Progenitor cell of endocrine pancreas (in vitro differentiated cells): ENCODE measurements at places on chromosomes 13 and 19. TPM values are rescaled to one million over a fixed set of nuclear protein-coding genes. Genes with fewer than 3 reads are reported as not detected.

AXL gene
- 14.8 and 15.7 TPM in 2 replicates for total RNA-seq

CERS1 gene
- total RNA-seq, result 20.1 and 20.9 TPM in 2 replicates

DACH1 gene
- total RNA-seq, result 34.3 and 37.1 TPM in 2 replicates

GRCh38 chr19:17526922-17527321 lies 15.5 kb downstream of the PGLS start:
- DNase-seq, result no peak

DNA sequence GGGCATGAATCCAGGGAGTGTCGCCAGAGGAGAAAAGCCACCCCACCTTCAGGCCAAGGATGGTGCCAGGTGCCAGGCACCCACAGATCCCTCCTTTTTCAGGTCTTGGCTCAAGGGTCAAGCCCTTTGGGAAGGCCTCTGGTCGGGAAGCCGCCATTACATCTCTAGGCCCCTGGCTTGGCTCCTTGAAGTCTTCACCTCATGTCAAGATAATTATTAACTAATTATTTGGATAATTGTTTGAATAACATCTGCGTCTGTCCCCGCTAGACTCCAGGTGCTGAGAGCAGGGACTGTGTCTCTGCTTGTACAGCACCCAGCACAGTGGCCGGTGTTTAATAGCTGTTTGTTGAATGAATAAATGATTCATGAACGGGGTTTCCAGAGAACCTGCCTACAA lies 1.2 kb downstream of the KLK13 start:
- no peak for DNase-seq

DNA sequence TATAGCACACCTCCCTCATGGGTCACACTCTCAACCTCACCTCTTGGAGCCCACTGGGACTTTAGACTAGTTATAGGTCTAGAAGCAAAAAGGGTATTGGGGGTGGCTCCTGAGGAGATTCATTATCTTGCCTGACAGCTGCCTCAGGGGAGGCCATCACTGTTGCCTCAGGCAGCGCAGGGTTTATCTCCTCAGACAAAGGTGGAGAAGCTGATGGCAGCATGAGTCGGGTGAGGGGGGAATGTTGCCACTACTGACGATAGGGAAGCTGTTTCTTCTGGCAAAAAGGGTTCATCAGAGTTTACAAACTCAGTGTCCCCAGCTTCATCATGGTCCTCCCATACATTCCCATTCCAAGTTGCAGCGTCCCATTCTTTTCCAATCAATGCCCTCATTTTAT lies 562.4 kb downstream of the IRS2 start:
- DNase-seq, result no peak

DNA sequence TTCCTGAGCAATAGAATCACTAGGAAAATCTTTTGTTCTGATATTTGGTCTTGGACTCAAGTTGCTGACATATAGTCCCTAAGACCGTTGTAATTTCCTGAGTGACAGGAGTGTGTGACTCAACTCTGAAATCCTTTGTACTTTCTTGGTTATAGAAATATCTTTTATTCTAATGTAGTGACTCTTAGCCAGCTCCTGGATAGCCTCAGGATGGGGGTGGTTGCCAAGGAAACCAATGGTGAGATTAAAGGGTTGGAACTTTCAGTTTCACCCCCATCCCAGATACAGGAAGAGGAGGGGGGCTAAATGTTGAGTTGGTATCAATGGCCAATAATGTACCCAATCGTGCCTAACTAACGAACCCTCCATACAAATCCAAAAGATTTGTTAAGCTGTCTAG lies 41.8 kb downstream of the MBD3L2B start:
- no peak for DNase-seq

DNA sequence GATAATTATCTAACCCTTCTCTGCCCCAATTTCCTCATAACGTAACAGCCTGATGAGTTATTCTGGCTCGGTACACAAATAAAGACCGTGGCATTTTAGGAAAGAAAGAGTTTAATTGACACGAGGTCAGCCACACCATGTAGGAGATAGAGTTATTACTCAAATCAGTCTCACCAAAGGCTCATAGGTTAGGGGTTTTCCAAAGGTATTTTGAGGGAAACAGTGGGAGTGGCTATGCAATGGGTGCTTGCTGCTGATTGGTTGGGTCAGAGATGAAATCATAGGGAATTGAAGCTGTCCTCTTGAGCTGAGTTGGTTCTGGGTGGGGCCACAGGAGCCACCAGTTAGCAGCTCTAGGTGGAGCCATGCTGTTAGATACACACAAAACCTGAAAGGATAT lies 137.5 kb downstream of the FREM2 start:
- DNase-seq, result no peak

TGFBR3L gene
- total RNA-seq, result 0.67 and 1.1 TPM in 2 replicates
